ENCODE measurements at places on chromosomes 6 and 20.

DNA sequence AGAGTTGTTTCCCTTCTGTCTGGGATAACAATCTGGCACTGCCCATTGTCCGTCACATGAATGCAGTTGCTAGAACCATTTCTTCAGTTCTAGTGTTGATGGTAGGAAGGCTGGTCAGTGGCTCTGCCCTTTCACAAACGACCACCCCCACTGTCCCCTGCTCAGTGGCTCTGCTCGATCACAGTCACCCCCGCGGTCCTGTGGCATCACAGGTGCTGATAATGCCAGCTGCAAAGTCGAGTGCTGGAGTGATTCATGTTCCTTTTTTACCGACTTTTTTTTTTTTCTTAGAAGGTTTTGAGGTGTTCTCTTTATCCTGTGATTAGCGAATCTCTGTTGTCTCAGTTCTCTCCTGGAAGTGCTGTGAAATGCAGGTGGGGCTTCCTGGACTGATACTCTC is 22.8 kb downstream of the FAM120B start:
- no peak for DNase-seq

DNA sequence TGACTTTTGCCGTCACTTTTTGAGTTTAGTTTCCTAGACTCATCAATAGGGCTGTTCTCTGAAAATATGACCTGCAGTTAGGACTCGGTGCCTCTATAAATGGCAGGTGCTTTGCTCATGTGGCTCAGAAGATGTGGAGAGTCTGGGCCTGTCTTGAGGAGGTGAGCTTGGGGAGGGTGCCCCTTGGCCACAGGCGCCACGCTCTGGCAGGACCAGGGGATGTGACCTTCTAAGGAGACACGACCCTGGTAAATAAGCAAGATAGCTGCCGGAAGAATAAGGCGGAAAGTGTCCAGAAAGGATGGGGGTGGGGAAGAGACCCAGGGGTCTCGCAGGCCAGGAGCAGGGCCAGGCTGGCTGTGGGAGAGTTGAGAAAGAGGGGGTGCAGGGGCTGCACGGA is 46.6 kb downstream of the TMEM242 start:
- DNase-seq = no peak

DNA sequence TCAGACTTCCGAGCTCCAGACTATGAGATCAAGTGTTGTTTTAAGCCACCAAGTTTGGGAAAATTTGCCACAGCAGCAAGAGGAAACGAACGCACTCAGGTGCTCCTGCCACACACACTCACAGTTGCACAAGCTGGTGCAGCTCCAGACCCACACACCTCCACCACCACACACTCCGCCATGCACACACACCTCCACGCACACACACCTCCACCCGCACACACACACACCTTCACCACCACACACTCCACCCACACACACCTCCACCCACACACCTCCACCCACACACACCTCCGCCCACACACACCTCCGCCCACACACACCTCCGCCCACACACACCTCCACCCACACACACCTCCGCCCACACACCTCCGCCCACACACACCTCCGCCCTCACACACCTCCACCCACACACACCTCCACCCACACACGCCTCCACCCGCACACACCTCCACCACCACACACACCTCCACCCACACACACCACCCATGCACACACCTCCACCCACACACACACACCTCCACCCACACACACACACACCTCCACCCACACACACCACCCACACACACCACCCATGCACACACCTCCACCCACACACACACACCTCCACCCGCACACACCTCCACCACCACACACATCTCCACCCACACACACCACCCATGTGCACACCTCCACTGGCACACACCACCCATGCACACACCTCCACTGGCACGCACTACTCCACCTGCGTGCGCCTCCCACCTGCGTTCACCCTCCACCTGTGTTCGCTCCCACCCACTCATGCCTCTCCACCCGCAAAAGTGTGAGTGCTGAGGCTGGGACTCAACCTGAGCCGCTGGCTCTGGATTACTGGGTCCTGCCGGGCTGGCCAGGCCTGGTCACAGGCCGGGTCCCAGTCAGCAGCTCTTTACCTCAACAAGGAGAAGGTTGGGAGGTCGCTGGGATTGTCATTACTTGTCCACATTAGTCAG is 175.6 kb downstream of the BMP7 start:
- no peak for DNase-seq

GRCh38 chr6:143752459-143752858 is 74.7 kb downstream of the PHACTR2 start:
- no peak for DNase-seq

DNA sequence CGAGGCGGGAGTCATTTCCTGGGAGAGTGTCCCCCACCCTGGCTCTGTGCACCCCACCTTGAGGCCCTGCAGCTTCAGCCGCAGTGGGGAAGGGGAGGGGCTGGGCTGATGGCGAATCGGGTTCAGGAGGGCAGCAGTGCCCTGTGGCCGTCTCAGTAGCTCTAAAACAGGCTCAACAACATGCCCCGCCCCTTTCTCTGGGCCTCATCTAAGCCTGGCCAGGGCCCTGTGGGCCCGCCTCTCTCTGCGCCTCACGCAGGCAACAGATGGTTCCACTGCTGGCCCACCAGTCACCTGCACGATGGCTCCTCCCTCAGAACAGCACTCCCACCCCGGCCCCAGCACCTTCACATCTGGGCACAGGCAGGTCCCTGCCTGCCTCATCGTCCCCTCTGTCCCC is 30.2 kb downstream of the CHRNA4 start:
- DNase-seq = no peak

- DNase-seq = no peak
These were observed 230.3 kb upstream of the ECI2 start for GRCh38 chr6:4365686-4366085.

GRCh38 chr20:20932156-20932555 is 174.0 kb downstream of the LINC00237 start:
- DNase-seq = no peak

- DNase-seq = no peak
These were observed 28.8 kb upstream of the TLDC2 start for GRCh38 chr20:36847009-36847709.

GRCh38 chr6:131063764-131064272 is 773 bp upstream of the EPB41L2 start:
- no peak for DNase-seq

DNA sequence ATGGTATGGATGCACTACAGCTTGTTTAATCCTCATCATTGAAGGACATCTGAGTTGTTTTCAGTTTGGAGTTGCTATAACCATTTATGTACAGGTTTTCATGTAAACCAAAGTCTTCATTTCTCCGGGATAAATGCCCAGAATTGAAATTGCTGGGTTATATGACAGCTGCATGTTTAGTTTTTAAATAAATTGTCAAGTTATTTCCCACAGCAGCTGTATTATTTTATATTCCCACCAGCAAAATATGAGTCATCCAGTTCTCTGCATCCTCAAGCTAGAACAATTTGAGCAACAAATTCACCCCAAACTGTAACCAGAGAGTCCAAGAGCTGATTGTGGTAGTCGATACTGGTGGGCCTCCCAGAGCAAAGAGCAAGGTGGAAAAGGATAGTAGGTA is 161.0 kb upstream of the PRND start:
- no peak for DNase-seq

DNA sequence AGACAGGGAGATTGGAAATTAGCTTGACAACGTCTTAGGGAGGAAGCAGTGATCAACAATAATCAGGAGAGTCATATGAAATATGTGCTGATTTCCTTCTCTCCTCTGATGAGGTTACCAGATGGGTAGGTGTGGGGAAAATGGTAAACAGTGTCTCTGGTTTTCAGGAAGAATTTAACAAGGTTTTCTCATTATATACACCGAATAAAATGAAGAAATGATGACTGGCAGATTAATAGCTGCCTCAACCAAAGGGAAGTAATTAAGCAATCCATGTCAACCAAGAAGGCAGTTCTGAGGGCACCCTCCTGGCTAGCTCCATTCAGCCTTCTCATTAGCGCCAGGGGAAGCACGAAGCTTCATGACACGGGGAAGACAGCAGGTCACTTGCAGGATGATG is 12.7 kb upstream of the RAMACL start:
- no peak for DNase-seq

DNA sequence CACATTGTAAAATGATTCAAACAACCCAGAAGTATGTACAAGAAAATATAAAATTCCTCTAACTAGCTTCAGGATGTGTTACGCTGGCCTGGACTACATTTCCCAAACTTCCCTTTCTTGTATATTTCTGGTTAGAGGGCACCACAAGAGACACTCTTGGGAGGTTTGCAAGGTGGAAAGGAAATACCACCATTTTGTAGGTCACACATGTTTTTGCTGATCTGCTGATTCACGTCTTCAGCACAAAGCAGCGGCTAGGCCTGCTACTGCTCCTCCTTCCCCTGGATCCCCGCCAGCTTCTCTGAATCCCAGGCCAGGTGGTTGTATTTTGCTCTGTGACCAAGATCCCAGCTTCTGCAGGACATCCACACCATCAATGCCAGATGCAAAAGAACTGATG is 104.2 kb downstream of the AGPAT4 start:
- no peak for DNase-seq

DNA sequence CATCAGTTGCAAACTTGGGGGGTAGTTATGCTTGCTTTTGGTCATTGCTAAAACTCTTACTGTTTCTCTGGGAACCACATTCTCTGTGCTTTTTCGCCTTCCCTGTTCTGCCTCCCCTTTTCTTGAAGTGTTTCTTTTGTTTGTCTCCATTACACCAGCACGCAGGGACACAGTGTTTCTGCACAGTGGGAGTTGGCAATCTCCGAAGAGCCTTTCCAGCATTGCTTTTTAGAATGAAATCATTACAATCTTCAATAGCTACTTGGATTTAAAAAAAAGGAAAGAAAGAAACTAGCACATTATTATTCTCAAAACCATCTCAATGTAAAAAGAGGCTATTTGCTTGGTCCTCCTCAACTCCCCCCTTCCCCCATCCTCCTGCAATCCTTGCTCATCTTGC is 536.7 kb upstream of the MMS22L start:
- DNase-seq = no peak

DNA sequence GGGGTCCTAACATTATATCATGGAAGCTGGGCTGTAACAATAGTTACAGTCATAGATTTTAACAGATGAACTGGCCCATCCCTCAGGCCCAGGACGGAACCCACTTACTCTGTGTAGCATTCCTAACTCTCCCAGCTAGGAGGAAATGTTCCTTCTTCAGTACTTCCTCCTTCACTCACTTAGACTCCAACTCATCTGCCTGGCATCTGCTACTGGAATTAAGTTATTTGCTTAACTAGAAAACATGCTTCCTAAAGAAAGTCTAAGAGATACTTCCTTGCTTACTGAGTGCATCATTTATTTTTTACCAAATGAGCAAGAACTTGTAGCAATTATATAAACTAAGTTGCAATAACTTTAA is 20.5 kb downstream of the GCLC start:
- no peak for DNase-seq
